Activated CD4-positive, alpha-beta T cell treated with anti-CD3 and anti-CD28 coated beads for 1 hour (primary cell): ENCODE measurements at places on chromosomes 13 and 19.

DNA sequence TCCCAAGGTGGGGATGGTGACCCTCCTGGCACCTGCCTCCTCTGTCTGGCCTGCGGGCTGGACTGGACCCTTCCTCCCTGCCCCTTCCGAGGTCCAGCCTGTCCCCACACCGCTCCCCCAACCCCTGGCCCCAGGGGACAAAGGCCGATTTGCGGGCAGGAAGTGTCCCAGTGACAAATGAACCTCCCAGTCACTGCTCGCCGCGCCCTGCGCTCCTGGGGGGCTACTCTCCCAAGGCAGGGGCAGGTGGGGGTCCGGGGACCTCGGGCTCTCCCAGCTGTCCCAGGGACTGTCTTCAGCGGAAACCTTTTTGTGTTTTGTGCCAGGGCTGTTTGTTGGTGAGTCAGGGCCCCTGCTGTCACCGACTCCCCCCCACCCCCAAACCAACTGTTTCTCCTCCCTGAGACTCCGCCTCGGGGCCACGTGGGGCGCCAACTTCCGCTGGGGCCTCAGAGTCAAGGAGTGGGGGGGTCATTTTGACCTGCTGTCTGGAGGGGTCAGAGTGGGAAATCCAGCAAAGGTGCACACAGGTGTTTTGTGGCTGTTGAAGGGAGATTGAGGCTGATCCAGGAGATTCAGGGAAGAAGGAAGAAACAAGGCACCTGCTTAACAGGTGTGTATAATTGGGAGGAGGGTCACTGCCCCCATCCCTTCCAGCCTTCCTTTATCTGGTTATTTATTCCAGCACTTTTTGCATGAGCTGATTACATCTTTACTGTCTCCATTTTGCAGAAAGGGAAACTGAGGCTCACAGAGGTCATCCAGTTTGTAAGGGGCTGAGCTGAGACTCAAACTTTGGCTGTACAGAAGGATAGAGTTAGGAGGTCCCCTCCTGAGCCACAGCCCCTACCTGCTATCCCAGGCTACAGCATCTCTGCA lies 831 bp downstream of the PGPEP1 start:
- peak; percentile 54 for DNase-seq

- no peak for DNase-seq
Measured at GRCh38 chr19:32416749-32417456, 11.3 kb downstream of the DPY19L3 start.

GRCh38 chr19:6685482-6685881 lies 15.5 kb upstream of the TNFSF14 start:
- DNase-seq: no peak

GRCh38 chr19:29421196-29421545 lies 104.6 kb upstream of the VSTM2B start:
- no peak for DNase-seq

DNA sequence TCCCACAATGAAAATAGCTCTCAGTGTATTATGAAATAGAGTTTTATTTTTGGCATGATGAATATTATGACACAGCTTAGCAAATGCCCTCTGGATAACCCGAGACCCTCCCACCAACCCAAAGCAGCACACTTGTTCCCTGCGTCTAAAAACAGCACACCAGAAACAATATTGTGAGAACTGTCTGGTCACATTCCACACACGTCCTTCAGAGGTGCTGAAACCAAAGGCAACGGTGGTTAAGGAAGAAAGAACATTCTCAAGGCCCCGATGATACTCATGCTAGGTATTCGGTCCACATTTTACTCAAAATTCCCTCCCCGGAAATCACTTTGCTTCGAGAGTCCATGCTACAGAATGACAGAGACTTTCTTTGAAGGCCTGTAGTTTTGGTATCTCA lies 156.7 kb downstream of the SLC7A1 start:
- DNase-seq: no peak

GRCh38 chr13:28636069-28636468 lies 22.9 kb upstream of the POMP start:
- DNase-seq: no peak

- no peak for DNase-seq
Measured at GRCh38 chr19:46919324-46919723, 58.5 kb downstream of the ARHGAP35 start.

DNA sequence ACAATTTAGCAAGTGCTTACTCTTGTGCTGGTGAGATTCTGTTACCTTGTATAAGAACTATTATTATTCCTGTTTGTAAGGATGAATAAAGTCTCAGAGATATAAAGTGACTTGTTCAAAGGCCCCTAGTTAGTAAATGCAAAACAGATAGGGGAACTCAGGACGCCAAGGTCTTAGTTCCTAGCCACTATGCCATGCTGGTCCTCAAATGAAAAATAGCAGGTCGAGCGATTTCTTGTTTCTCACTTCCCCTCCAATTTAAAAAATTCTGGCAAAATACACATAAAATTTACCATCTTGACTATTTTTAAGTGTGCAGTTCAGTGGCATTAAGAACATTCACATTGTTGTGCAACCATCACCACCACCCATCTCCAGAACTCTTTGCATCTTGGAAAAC lies 1.1 kb downstream of the TECR start:
- no peak for DNase-seq

- DNase-seq: no peak
Measured at GRCh38 chr13:20102525-20103180, 58.2 kb downstream of the GJA3 start.

DNA sequence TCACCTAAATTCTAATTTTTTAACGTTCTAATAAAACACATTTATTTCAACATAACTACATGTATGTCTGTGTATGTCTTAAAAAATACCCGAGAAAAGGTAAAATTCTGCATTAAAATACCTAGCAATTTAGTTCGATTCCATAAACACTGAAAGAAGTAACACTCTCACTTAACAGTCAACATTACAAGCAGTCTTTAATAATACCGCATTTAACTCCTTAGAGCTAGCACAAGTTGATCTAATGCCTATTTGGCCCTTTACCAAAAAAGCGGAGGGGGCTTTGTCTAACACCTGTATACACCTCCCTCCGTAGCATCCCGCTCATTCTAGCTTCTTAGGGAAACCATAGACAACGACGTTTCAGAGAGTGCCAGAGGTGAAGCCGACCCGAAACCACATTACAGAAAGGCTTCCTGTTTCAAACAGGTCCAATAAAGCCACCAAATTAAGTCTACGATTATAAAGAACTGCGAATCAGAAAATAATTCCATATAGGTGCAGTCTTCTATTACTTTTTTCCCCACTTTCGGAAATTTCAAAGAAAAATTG lies 1.2 kb downstream of the SPART start:
- DNase-seq: no peak

GRCh38 chr13:35886332-35887114 lies 244.7 kb downstream of the DCLK1 start:
- DNase-seq: no peak

- no peak for DNase-seq
Measured at GRCh38 chr13:67416047-67416925, 186.2 kb upstream of the PCDH9 start.

DNA sequence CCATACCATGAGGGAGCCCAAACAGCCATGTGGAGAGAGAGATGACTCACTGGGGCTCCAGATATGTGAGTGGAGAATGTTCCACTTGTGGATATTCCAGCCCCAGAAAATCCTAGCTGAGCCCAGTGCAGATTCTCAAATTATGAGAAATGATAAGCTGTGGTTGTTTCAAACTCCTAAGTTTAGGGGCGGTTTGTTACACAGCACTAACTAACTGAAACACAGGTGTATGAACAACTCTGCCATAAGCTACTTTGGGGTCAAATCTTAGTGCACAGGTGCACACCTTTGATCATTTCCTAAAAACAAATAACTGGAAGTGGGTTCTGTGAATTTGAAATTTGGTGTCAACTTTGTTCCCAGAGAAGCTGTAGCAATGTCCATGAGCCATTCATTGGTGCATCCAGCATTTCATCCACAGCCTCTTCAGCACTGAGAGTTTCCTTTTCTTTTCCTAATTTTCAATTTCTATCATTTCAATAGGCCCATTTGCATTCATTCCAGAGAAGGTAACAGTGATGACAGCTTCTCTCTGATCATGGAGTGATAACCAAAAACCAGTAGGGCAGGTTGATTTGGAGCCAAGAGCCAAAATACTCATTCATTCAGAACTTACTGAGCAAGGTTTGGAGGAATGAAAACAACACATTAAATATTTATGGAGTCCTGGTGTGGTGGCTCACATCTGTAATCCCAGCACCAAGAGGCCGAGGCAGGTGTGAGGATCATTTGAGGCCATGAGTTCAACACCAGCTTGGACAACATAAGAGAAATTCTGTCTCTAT lies 8.8 kb upstream of the CLPP start:
- no peak for DNase-seq

GRCh38 chr19:1235625-1236538 lies 1.9 kb downstream of the CBARP start:
- no peak for DNase-seq

DNA sequence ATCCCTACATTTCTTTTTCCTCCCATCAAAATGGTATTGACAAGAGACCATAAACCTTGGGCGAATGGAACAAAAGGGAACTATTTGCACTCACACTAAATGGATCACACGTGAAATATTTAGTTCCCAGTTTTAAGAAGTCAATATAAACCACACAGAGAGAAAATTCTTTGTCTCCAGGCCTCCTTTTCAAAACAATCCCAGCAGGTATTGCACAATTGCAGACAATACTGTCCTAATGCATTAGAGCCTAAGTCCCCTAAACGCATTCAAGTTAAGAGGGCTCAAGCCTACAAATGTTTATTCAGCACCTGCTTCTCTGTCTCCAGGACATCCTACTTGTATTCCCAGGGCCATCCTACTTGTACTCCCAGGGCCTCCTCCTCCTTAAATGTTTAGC lies 1.3 kb upstream of the B3GLCT start:
- DNase-seq: no peak

- no peak for DNase-seq
Measured at GRCh38 chr19:2561221-2561620, 85.3 kb downstream of the GADD45B start.

GRCh38 chr13:98524391-98524790 lies 52.5 kb downstream of the STK24 start:
- DNase-seq: no peak

GRCh38 chr19:45646345-45646698 lies 7.1 kb upstream of the EML2 start:
- no peak for DNase-seq

GRCh38 chr13:95067303-95067702 lies 233.9 kb downstream of the ABCC4 start:
- DNase-seq: no peak

DNA sequence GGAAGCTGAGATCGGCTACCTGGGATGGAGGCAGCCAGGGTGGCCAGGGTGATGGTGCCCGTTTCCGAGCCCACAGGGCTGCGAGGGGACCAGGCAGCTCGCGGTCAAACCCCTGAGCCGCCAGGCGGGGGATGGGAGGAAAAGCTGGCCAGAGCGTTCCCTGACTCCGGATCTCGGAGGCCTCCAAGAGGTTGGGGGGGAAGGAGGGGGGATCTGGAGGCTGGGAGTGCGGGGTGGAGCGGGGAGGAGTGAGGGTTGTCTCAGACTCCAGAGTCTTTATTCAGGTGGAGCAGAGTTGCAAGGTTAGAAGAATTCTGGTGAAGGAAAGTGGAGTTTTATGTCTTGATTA lies 1.1 kb downstream of the CACNG7 start:
- no peak for DNase-seq

GRCh38 chr19:22491746-22492145 lies 69.6 kb upstream of the ZNF98 start:
- DNase-seq: no peak

- DNase-seq: no peak
Measured at GRCh38 chr19:49687566-49688316, 1.7 kb upstream of the ADM5 start.

DNA sequence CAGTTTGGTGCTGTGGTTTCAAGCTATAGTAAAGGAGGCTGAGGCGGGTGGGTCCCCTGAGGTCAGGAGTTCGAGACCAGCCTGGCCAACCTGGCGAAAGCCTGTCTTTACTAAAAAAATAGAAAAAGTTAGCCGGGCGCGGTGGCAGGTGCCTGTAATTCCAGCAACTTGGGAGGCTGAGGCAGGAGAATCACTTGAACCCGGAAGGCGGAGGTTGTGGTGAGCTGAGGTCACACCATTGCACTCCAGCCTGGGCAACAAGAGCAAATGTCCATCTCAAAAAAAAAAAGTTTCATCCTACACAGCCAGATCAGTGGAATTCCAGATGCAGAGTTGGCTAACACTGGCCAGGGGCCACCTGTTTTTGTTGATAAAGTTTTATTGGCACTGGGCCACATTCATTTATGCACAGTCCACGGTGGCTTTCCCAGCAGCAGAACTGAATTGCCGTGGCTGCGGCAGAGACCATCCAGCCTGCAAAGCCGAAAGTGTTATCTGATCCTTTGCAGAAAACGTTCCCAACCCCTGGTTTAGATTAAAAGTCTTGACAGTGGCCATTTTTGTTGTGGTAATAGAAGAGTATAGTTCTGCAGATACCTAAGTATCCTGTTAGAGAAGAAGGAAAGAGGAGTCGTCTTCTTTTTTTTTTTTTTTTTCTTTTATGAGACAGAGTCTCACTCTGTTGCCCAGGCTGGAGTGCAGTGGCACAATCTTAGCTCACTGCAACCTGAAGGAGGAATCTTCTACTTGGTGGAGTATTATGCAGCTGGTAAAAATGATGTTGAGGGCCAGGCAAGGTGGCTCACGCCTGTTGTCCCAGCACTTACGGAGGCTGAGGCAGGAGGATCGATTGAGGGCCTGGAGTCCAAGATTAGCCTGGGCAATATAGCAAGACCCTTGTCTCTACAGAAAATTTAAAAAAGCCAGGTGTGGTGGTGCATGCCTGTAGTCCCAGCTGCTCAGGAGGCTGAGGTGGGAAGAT lies 8.7 kb downstream of the NCLN start:
- no peak for DNase-seq

- DNase-seq: no peak
Measured at GRCh38 chr19:53991224-53992113, at the start of gene CACNG6. Gene CACNG6, plus strand, starts transcription at chr19:53991637. Its CDS starts 1,241 bp downstream, at chr19:53992878.

GRCh38 chr13:26022538-26023292 lies 29.1 kb downstream of the SHISA2 start:
- DNase-seq: no peak

DNA sequence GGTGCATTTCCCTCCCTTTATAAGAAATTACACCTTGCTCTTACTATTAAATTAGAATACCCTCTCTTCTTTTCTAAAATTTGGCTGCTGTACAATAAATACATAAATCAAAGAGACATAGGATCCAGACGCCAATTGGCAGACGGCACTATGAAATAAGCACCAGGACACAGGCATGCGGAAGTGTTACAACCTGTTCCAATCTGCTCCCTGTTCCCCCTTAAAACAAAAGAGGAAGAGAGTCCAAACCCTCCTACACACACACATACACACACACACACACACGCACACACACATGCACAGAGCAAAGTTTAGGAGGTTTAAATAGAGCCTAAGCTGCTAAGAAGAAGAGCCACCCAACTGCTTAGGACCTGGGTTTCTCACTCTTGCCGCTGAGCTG lies 75.6 kb upstream of the ZNF507 start:
- DNase-seq: no peak

GRCh38 chr19:50790922-50791467 lies 780 bp downstream of the ACP4 start:
- DNase-seq: no peak

DNA sequence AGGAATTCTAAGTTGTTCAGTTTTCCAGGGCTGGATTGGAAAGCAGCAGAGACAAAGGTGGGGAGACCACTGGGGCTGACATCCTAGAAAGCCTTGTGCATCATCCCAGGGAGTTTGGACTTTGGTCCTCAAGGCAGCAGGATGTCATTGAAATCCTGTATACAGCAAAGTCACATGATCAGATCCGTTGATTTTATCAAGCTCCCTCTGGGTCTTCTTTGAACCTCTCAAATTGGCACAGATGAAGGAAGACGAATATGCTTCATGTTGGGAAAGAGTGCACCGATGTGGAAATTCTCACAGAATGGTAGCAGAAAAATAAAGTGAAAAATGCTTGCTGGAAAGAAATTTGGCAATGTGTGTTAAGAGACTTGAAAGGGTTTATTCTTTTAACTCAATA lies 149.8 kb upstream of the TMTC4 start:
- DNase-seq: no peak
